ENCODE measurements at places on chromosomes 2 and 18.

DNA sequence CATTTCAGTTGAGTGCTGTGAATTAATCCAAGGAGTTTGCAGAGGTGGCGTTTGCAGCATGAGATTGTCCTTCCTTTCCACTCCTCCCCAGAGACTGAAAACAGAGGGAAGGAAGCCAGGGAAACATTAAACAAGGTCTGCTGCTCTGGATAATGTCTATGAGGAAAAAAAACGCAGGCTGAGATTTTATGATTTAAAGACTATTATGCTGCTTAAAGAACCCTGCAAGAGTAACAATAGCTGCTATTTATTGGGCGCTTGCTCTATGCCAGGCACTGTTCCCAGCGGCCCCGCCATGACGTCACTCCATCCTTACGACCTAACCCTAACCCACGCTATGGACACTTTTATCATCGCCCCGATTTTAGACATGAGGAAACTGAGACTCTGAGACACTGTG lies 222.4 kb downstream of the BCL2 start:
- no peak for DNase-seq

GRCh38 chr2:239199041-239199768 lies 201.6 kb downstream of the HDAC4 start:
- DNase-seq: no peak

DNA sequence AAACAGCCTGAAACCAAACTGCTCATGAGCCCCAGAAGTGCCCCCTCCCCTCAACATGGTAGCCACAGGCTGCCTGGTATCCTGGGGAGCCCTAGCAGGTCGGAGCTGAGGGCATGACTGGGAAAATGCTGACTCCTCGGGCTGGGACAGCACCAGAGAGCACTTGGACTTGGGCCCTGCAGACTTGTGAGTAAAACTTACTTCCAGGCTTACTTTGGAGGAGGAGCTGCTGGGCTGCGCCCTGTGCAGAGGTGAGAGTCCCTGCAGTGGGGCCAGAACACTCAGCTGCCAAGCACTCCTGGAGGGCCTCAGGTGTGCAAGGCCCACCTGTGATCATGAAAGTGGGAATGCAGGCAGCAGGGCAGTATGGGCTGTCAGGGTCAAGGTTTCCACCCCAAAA lies 119.4 kb downstream of the SEPTIN10 start:
- no peak for DNase-seq

GRCh38 chr2:46806526-46806925 lies 109.1 kb downstream of the MCFD2 start:
- DNase-seq: no peak

GRCh38 chr2:236972491-236973342 lies 113.0 kb upstream of the COPS8 start:
- no peak for DNase-seq

- DNase-seq: no peak
Measured at GRCh38 chr18:58789876-58790240, 74.8 kb upstream of the ZNF532 start.

DNA sequence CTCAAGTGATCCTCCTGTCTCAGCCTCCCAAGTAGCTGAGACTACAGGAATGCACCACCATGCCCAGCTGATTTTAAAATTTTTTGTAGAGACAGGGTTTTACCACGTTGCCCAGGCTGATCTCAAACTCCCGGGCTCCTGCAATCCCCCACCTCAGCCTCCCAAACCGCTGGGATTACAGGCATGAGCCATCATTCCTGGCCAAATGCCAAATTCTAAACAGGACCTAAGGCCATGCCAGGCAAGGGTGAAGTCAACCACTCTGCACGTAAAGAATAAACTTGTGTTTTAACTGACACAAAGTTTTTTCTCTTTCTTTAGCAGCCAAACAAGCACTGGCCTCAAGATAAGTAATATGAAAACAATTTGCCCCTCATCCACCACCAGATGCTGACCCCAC lies 37.4 kb upstream of the SATB2 start:
- no peak for DNase-seq

DNA sequence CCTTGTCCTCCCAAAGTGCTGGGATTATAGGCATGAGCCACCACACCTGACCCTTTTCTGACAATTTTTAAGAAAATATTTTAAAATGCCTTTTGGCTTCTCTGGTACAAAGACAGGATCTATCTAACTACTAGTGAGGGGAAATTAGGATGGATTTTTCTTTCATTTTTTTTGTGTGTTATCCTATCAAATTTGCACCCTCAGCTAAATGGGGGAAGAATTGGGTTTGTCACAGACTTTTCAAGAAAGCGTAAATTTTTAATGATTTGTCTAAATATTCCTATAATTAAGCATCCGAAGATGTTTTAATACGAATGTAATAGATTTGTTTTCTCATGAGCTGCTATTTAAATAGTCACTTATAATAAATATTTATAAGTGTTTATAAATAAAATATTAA lies 340.0 kb upstream of the ETAA1 start:
- no peak for DNase-seq

DNA sequence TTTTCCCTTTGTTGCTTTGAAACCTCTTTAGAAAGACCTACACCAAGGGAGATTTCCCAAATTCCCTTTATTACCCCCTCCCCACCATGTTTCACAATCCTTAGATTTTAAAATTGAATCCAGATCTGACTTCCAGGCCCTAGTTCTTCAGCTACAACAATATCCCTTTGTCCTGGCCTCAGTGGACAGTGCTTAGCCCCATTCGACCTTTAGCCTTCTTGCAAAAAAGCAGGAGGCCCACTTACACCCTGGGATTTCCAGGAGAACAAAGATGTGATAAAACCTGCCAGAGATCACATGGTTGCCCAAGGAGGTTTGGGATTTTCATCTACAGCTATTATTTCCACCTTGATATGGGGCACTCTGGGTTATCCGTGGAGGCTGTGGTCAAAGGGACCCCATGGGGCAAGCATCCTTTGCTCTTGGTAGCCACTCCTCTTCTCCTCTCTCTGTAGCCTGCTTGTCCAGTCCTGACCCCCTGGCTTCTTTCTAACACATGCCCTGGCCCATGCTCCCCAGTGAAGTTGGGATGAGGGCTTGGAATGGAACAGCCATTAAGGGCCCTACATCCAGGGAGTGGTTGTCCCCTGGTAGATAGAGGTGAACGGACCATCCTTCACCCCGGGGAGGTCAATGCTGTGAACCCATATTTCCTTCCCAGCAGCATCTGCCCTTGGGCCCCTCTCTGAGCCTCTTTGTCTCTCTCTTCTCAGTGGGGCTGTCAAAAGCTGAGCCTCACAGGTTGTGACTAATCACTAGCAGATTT lies 267.4 kb downstream of the DYSF start:
- no peak for DNase-seq

- DNase-seq: no peak
Measured at GRCh38 chr2:75570024-75570947, 9.5 kb upstream of the EVA1A start.

DNA sequence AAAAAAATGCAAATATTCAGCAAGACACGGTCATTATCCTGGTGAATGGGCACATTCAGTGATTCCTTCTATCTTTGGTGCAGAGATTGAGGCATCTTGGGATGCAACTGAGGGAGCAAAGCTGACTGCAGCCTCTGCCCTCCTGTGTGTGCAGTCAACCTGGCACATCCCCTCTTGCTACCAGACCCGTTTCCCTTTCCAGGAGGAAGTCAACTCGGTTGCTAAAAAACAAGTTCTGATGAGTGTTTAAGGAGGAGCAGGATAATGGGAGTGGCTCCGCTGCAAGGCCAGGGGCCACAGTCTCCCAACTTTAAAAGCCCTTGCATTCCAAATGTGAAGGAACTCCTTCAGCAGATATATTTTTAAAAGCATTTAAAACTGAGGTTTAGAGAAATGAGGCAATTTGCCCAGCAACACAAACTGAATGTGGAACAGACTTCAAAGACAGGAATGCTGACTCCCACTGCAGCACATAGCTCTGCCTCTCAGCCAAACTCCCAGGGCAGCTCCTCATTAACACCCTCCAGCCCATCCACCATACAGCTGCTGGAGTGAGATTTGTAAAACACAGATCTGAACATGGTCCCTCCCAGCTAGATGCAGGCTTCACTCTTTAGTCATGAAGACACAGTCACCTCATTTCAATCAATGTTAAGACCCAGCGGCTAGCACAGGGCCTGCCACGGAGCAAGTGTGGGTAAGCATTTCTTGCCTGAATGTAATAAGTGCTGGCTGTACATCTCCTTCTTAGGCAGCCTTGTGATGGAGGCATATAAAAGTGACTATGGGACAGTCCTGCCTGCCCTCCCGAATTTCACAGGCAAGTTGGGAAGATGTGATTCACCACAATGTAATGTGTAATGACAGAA lies 54.3 kb downstream of the VSNL1 start:
- DNase-seq: no peak

- no peak for DNase-seq
Measured at GRCh38 chr2:32330136-32330535, 26.7 kb upstream of the BIRC6 start.

- DNase-seq: no peak
Measured at GRCh38 chr2:86633155-86633651, 9.5 kb upstream of the RNF103 start.

DNA sequence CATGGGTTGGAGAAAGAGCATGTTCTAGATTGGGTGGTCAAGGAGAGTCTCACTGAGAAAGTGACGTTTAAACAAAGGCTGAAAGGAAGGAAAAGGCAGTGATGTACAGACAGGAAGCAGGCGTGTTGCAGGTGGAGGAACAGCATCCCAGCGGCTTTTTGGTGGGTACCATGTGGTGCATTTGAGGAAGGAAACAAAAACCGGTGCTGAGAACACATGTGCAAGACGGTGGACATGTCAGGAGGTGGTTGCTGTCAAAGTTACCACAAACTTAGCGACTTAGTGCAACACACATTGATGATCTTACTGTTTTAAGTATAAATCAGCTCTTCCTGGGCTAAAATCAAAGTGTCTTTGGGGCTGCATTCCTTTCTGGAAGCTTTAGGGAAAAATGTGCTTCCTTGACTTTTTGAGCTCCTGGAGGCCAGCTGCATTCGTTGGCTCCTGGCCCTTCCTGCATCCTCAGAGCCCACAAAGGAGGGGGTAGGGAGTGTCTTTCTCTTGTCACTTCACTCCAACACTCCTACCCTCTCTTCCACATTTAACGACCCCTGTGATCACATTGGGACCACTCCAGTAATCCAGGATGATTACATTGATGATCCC lies 380.6 kb downstream of the FBXO15 start:
- DNase-seq: no peak

GRCh38 chr2:148362144-148362796 lies 282.3 kb upstream of the EPC2 start:
- DNase-seq: no peak

- no peak for DNase-seq
Measured at GRCh38 chr2:148512501-148512900, 132.1 kb upstream of the EPC2 start.

GRCh38 chr2:177625744-177626650 lies 233.4 kb downstream of the AGPS start:
- no peak for DNase-seq

DNA sequence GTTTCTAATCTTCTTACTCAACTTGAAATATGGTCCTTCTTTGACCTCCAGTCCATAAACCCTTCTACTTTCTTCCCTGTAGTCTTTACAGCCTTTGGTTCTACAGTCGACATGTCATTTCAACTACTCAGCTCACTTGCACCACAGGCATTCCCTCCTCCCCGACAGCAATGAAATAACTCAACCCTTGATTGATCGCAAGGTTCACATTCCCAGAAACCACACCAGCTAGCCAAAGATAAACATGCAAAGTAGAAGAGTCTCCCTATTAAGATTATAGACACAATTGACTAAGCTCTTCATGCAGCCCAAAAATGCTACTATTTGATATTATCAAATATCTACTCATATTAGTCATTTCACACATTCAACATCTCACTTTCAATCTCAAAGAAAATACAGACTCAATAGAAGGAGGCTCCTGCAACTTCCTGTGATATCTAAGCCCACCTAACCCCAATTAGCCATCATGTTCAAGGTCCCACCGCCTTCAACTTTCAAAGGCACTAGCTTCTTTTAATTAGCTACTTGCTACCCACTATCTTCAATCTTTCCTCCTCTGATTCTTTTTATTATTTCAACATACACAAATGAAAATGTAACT lies 50.8 kb downstream of the RTTN start:
- no peak for DNase-seq

DNA sequence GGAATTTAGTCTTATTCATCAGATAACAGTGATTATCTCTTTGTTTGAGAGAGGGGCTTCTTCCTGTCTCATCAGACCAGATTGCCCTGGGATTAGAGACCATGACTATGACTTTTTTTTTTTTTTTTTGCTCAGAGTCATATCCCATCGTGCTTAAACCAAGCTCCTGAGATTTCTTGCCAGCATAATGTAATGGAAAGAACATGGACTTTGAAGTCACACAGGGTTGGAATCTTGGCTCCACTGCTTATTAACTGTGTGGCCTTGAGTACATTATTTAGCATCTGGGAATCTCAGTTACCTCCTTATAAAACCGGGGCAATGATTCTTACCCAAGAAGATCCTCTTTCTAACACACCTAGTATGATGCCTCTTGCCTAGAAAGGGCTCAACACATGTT lies 268.3 kb downstream of the DYSF start:
- no peak for DNase-seq

GRCh38 chr2:240403396-240404104 lies 31.9 kb upstream of the GPC1 start:
- DNase-seq: no peak

- DNase-seq: no peak
Measured at GRCh38 chr2:33804155-33804554, 205.1 kb upstream of the FAM98A start.

DNA sequence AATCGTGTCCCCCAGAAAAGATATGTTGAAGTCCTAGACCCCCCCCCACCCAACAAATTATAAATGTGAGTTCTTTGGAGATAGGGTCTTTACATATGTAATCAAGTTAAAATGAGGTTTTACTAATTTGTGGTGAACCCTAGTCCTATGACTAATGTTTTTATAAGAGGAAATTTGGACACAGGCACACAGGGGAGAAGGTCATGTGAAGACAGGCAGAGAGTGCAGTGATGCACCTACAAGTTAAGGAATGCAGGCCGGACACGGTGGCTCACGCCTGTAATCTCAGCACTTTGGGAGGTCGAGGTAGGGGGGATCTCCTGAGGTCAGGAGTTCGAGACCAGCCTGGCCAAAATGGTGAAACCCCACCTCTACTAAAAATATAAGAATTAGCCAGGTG lies 5.8 kb upstream of the PMAIP1 start:
- no peak for DNase-seq

DNA sequence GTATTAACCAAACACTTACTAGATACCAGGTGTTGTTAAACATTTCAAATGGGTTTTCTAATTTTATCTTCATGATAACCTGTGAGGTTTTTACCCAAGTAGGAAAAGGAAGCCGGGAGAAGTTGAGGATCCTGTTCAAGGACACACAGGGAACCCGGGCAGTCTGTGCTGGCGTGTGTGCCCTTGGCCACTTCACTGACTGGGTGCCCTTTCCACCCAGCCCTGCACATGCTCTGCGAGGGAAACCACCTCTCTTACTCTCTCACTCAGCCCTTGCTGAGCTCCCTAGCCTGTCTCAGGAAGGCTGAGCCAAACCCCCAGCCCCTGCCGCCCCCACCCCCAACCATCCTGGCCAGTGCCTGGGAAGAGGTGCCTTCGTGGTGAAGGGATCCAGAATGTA lies 51.8 kb downstream of the TEX44 start:
- no peak for DNase-seq
